ENCODE measurements at places on chromosomes 2 and 18.

GRCh38 chr2:8563814-8564474, 117.9 kb upstream of the ID2 start:
- no peak for DNase-seq

DNA sequence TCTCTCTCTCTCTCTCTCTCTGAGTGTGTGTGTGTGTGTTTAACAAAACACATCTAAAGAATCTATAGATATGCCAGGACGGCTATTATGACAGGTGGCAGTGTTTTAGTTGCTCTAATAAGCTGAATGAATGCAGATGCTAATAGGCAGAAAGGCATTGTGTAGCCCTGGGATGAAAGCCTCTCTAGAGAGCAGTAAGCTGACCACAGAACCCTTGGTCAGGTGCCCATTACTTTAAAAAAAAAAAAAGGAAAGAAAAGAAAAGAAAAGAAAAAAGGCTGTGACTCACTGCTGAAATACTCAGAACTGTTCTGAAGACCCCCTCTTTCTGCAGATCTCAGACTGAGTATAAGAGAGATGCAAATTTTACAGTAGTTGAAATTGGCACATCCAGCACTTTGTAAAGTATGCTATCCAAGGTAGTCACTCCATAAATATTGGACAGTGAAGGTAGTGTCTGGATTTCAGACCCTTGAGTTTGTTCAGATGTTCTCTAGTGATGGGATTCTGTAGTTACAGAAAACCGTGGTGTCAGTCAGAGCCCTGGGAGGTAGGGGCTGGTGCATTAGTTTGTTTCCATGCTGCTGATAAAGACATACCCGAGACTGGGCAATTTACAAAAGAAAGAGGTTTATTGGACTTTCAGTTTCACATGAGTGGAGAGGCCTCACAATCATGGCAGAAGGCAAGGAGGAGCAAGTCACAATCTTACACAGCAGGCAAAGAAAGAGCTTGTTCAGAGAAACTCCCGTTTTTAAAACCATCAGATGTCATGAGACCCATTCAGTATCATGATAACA, 30.9 kb downstream of the OSBPL6 start:
- DNase-seq: no peak

DNA sequence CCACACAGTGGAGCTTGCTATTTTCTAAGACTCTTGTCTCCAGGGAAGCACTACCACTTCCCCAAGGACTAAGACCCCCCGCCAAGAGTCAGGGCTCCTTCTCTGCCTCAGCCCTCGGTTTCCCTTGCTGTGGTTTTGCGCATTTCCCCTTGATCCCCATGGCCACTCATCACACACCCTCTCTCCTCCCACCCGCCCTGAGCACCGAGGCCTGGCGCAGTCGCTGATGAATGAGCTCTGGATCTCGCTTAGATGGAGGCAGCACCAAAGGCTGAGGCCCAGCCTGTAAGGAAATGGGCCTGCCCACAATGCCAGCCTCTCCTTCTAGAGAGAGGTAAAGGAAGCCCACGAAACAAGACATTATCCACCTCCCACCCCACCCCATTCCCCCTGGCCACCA, 96.9 kb downstream of the TNS1 start:
- DNase-seq: no peak

DNA sequence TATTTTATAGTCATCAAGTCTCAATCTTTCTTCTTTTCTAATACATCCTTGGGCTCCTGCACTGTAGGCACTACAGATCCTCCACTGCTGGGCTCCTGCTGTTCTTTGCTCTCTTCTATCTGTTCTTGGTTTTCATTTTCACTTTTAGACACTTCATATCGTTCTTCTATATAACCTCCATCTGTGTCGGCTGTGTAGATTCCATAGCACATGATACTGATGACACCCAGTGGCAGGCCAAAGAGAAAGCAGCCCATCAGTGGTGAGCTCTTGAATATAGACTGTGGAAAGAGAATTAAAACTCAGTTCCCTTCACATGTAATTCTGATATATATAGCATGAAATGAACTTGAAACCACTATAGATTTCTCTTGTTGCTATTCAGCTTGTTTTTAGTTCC, 38.0 kb downstream of the TMX3 start:
- no peak for DNase-seq

DNA sequence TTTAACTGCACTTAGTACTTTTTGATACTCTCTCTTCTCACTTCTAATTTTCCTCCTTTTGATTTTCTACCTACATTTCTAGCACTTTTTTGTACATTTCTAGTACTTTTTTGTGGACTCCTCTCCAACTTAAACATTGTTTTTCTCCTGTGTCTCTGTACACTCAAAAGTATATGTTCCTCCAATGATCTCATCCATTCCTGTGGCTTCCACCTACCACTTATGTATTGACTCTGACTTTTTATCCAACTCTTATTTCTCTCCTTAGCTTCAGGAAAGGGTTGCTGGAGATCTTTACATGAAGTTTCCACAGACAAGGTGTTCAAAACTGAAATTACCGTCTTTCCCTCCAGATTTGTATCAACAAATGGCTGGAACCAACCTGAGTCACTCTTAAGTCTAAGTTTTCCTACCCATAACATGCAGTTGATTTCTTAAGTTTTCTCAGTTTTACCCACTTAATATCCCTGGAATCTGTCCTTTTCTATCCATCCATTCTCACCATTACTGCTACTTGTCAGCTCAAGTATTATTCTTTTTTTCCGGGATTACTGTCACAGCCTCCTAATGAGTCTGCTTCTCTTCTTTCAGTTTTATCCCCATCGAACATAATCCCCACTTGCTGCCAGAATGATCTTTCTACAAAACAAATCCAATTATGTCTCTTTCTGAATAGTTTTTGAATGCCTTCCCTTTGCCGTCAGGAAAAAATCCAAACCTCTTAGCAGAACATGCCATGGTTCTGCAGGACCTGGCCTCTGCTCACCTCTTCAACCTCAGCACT, 22.6 kb upstream of the PELI1 start:
- DNase-seq: no peak

DNA sequence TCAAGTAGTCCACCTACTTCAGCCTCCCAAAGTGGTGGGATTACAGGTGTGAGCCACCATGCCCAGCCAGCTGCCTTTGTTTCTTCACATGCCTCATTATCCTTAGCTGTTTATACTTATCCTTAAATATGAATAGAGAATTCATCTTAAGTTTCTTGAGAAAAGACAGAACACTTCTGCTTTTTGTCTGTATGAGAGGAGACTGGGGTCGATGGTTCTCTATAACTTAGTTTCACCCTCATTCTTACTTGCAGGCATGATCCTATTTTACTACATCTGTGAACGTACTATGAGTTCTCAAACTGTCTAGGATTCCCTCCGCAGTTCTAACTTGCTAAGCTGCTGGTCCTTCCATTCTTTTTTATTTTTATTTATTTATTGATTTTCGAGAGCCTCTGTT, 20.4 kb downstream of the PPM1B start:
- DNase-seq: no peak

GRCh38 chr2:200438251-200438650, 71.6 kb downstream of the KCTD18 start:
- DNase-seq: no peak

GRCh38 chr2:169714699-169715098, 18.9 kb upstream of the KLHL23 start:
- DNase-seq: no peak

DNA sequence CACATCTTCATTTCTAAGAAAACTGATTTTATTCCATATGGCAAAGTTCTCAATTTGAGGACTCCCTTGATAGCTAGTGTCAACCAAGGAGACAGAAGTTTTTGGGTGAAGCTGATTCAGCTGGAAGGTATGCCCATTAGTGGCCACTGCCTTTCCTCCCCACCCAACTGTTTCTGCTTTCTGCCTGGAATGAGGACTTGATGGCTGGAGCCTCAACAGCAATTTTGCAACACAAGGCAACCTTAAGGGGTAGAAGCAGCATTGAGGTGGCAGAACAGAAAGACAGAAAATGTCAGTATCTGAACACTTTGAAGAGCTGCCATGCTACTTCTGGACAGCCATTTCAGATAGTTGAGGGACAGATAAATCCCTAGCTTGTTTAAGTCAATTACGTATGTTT, 47.0 kb downstream of the INHBB start:
- DNase-seq: no peak

Measured in germinal center (tissue), 1 donor.